ENCODE measurements at places on chromosomes 12 and 14.
A peak's percentile ranks its signal among the peaks of the same experiment; 100 is the strongest.

DNA sequence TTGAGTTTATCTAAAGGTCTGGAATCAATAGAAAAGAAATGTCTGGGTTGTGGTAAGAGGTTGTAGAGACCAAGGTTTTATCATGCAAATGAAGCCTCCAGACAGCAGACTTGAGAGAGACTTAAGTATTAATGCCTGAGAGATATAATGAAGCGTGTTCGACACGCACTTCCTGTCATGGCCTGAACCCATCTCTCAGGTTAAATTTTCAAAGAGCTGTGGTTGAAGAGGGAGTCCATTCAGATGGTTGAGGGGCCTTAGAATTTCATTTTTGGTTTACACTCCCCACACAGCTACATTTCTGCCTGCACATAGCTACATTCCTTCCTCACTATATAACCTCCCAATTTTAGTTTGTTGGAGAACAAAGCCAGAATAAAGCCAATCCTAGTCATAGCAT, 10.1 kb upstream of the CLEC12A start:
- no peak for DNase-seq

DNA sequence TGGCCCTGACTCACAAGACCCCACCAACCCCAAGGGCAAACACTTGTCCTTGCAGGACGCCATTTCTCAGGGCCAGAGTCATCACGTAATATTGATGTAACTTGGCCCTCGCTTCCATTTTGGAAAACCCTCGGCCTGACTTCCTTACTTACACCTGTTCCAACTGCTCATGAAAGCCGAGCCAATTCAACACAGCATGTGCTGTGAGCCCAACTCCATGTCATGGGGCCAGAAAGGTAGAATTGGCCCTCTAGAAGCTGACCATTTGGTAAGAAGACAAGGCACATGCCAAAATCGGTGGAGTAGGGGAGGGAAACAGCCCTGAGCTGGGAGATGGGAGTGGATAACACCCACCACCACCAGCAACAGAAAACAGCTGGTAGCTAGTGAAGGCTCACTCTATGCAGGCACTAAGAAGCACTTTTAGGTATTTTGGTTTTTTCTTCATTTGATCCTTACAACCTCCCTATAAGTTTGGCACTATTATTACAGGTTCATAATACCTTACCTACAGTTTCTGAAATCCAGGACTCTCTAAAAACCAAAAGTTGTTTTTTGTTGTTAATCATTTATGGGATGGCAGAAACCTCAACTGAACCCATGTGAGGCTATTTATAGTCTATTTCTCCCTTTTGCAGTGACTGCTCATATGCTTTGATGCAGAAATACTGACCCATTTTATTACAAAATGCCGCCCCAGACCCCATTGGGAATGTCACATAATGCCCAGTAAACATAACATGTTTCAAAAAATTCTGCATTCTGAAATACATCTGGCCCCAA, 6.5 kb downstream of the TTC7B start:
- DNase-seq: no peak

- no peak for DNase-seq
These were observed 172.3 kb downstream of the ALG10B start for GRCh38 chr12:38488866-38489265.

GRCh38 chr12:58575256-58575655, 345.0 kb downstream of the LRIG3 start:
- DNase-seq: no peak

GRCh38 chr14:99579903-99580571, 24.0 kb downstream of the CCDC85C start:
- no peak for DNase-seq

GRCh38 chr12:93127582-93128331, 198.7 kb upstream of the EEA1 start:
- no peak for DNase-seq

DNA sequence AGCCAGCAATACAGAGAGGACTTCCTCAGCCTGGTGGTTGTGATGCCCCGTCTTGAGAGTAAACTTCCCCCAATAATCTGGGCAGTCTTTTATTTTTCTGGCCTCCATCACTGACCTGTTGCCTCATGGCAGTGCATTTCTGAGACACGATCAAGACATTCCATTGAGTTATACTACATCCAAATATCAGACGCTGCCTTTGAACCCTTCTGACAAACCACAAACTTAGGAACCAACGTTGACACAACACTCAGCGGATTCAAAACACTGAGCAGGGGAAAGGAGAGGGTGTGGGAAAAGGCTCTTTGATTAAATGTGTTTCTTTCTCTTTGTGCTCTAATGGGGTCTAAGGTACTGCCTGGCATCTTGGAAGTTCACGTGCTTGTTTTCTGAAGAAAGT, 100.7 kb upstream of the TBX5 start:
- no peak for DNase-seq

- no peak for DNase-seq
These were observed 865 bp downstream of the RGS6 start for GRCh38 chr14:71933001-71933587.

DNA sequence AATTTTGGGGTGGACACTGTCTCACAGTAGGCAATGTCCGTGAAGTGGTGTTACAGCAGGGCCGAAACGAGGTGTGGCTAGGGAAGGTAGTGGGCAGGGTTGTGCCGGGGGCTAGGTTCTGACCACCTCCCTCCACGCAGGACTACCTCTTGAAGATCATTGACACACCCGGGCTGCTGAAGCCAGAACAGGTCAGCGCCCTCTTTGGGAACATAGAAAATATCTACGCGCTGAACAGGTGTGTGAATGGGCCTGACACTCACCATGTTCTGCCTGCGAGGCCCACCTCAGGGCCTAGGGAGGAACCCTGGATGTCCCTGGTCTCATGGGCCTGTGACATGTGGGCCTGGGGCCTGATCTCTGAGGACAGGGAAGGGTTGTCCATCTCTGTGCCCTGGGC, 24.6 kb downstream of the PLEKHG3 start:
- DNase-seq: no peak

- DNase-seq: no peak
These were observed 8.8 kb upstream of the BICDL1 start for GRCh38 chr12:119980242-119980641.

- no peak for DNase-seq
These were observed 54.5 kb upstream of the IGF1 start for GRCh38 chr12:102534899-102535298.

GRCh38 chr12:57902478-57902969, 38.8 kb upstream of the ATP23 start:
- DNase-seq: no peak

DNA sequence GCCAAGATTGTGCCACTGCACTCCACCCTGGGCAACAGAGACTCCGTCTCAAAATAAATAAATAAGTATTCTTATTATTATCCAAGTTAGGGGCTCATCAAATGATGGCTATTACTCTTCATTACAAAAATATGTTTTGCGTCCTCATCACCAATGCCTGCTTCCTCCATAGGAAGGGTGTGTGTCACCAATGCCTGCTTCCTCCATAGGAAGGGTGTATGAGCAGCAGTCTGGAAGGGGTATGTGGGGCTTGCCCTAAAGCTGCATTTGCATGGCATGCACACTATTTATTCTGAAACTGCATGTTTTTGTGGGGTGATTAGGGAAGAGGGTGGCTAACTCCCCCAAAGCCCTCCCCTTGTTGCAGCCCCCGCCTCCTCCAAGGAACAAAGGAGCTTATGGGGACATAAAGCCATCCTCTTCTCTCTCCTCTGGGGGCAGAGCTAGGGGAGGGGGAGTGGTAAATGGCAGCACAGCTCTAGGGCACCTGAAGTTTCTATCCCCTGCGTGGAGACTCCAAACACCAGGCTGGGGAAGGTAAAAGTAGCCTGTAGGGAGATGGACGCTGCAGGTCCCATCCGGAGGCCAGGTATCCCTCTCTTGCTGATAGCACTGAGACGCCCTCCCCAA, 1.3 kb downstream of the CAMKK2 start:
- DNase-seq: no peak

GRCh38 chr12:102939059-102939458, 18.4 kb upstream of the ASCL1 start:
- no peak for DNase-seq

DNA sequence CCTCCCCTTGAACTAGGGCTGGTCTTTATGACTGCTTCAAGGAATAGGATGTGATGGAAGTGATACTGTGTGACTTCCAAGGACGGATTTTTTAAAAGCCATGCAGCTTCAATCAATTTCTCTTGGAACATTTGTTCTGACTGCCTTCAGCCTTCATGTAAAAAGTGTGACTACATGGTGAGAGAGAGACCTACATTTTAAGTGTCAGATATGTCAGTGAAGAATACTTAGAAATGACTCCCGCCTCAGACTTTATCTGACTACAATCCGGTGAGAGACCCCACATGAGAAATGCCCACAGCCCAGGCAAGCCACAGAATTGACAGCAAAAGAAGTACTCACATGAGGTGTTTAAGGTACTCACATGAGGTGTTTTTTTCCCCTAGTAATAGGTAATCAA, 295.3 kb downstream of the KCNC2 start:
- DNase-seq: no peak

DNA sequence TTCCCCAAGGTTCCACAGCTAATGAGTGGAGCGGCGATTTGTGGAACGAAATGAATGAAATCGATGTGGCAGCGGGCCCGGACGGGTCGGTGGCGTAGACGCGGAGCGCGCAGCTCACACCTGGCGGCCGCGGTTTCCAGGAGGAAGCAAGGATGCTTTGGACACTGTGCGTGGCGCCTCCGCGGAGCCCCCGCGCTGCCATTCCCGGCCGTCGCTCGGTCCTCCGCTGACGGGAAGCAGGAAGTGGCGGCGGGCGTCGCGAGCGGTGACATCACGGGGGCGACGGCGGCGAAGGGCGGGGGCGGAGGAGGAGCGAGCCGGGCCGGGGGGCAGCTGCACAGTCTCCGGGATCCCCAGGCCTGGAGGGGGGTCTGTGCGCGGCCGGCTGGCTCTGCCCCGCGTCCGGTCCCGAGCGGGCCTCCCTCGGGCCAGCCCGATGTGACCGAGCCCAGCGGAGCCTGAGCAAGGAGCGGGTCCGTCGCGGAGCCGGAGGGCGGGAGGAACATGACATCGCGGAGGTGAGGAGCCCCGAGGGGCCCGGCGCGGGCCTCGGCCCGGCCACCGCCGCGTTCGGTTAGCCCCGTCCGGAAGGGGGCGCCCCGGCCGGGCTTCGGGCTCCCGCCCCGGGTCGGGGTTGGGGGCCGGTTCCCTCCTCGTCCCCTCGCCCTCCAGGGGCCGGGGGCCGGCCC, at the start of gene PTPN11:
TSS of gene PTPN11 (plus strand) at position 340 of the 689 bp plus-strand sequence. CDS start at position 505, 165 bp downstream.
- peak; percentile 91 for DNase-seq

DNA sequence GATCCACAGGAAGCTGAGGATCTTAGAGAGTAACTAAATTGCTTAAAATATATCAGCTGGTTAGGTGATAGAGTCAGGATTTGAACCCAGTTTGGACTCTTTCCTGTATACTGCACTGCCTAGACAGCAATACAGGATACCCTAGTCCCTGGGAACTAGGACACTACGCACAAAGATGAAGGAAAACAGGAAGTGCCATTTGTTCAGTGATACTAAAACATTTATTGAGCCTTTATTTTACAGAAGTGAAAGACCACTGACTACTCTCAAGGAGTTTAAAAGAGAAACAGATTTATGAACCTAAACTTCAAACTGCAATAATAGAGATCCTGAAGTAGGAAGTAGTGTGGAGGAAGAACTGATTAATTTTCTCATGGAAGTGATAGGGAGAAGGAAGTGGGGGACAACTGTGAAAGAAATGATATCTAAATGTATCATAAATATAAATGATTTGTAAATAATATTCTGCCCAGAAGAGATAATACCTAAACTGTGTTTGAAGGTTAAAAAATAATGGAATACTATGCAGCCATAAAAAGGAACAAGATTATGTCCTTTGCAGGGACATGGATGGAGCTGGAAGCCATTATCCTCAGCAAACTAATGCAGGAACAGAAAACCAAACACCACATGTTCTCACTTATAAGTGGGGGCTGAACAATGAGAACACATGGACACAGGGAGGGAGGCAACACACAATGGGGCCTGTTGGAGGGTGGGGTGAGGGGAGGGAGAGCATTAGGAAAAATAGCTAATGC, 18.2 kb downstream of the MSRB3 start:
- DNase-seq: no peak

GRCh38 chr14:96095581-96096476, 56.7 kb downstream of the C14orf132 start:
- no peak for DNase-seq

- DNase-seq: no peak
These were observed 17.6 kb upstream of the FBRSL1 start for GRCh38 chr12:132472386-132472785.

DNA sequence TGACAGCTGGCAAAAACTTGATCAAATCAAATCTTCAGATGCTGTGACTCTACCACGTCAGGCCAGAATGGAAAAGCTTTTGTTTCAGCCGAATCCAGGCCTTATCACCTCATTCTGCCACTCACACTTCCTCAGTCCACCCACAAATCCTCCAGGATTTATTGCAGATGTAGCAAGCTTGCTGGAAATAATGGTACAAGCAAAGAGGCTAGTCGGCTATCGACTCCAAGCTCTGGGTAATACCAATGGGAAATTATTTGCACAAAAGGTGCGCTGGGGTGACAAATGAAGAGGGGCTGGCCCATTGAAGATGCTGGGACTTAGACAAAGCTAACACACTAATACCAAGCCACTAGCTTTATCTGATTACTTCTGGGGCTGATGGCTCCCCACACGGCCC, 250.5 kb downstream of the ASCL1 start:
- no peak for DNase-seq

DNA sequence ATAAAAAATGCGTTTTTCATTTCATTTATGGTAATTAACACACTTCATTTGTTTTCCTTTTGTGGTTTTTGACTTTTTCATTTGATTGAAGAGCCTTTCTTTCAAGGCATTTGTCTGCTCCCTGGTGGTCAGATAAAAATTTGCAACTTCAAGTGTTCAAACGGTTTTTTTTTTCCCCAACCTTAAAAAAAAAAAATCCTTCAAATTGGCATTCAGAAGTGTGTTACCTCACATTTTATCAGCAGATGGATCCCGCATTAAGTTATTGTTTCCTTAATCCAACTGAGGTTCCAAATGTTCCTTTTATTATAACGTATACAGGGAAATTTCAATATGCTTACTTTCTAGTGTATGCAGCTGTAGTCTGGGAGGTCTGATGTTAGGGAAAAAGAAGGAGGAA, 47.2 kb downstream of the MYF5 start:
- DNase-seq: no peak

GRCh38 chr14:65639216-65639615, 226.7 kb downstream of the FUT8 start:
- DNase-seq: no peak

DNA sequence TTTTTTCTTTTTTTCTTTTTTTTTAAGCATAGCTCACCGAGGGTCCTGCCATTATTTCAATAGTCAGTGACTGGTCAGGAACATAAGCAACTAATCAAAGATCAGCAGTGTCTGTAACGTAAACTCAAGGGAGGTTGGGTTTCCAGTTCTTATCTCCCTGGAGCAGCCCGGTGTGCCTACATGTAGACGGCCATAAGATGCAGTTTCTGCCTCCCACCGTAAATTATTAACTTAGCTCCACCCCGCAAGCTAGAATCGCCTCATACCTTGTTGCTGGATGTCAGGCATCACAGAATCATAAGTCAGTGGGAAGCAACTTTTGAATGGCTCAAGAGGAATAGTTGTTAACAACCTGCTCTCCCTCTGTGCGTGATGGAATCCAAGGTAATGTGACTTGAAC, at the start of gene MYO1H:
TSS of gene MYO1H (plus strand) at position 312 of the 400 bp plus-strand sequence. CDS start at position 373, 61 bp downstream.
- no peak for DNase-seq

GRCh38 chr14:103879570-103880347, 32.4 kb upstream of the PPP1R13B start:
- no peak for DNase-seq

Measured in stimulated activated CD8-positive, alpha-beta memory T cell treated with anti-CD3 and anti-CD28 coated beads, Interleukin-15, amount 100 ng/mL, for 24 hours (primary cell).